ENCODE measurements at places on chromosomes 12 and 14. TPM values are rescaled to one million over a fixed set of nuclear protein-coding genes. Genes with fewer than 3 reads are reported as not detected.

FOXM1 gene
- 134 TPM for total RNA-seq

RNASE11 gene
- not detected for total RNA-seq

SLC4A8 gene
- total RNA-seq = 2.2 TPM

CIROP gene
- total RNA-seq = not detected

BEGAIN gene
- 2.4 TPM for total RNA-seq

AVPR1A gene
- not detected for total RNA-seq

TAS2R8 gene
- total RNA-seq = not detected

CRACR2A gene
- 39.4 TPM for total RNA-seq

DNA sequence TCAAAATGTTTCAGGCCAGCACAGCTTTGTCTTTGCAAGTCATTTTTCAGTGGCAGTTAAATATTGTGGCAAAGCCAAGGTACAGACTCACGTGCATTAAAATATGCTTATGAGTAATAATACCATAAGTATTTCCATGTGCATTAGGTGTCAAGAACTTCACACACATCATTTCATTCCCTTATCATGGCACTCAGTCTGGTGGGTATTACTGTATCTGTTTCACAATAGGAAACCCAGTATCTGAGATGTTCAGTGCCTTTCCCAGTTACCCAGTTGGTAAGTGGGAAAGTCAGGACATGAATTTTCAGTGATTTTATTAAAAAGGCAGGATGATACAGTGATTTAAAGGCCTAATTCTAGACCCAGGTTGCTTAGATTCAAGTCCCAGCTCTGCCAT lies 52.9 kb downstream of the IFNG start:
- no peak for ATAC-seq

DNA sequence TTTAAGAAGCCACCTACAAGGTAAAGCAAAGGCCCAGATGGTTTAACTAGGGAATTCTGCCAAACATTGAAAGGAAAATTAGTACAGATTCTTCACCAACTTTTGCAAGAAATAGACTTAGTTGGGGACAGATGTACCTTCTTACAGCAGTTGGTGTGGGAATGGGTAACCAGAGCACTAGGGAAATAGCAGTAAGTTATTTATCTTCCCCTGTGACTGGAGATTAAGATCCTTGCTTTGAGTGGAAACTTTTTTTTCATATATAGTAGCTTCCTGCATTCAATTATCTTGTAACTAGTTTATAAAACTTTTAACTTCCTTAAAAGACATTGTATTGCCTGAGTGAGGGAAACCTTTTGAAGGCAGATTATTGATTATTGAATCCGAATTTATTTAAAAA lies 44.2 kb downstream of the ARID2 start:
- ATAC-seq = no peak

- ATAC-seq = no peak
Observed at GRCh38 chr14:105862581-105863239, 336.3 kb downstream of the TMEM121 start.

- ATAC-seq = no peak
Observed at GRCh38 chr12:22874151-22874550, 249.2 kb downstream of the ETNK1 start.

DNA sequence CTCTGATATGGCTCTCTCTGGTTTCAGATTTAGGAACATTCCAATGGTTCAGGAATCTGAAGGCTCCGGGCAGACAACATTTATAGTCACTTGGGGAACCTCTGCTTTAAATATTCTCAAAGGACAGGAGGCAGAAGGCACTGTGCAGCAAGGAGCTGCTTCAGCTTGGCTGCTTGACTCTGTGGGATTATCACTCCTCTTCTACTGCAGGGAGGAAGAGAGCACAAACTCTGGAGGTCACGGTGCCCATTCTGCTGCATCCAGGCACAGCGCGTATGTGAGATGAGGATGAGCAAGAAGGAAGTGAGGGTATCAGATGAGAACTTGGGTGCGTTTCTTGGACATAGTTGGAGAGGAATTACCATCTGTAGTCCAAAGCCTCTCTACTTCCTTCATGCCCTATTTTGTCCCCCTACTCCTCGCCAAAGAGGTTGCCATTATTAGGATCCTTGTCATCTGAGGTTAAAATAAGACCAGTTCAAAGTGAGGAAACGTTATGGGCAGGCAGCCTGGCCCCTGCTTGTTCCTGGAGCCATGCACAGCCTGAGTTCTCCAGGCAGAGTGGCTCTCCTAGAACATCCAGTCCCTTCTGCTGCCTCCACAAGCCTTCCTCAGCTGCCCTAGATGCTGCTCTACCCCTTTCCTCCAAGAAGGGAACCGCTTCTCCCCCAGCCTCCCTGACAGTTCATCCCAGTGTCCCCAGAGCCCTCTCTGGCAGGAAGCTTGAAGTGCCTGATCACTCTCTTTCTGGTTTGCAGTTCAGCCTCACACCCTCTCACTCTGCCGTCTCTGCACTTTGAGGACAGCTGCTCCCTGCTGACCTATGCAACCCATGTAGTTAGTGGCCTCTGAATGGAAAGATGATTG lies 12.5 kb downstream of the FGF6 start:
- no peak for ATAC-seq

GRCh38 chr12:104858611-104859543 lies 99.2 kb downstream of the SLC41A2 start:
- no peak for ATAC-seq

GRCh38 chr12:55720071-55720564 lies at the start of gene RDH5:
Gene RDH5 (plus strand): TSS chr12:55720393. CDS start chr12:55721185, 792 bp downstream.
- no peak for ATAC-seq

GRCh38 chr14:31792726-31793125 lies 231.5 kb downstream of the NUBPL start:
- ATAC-seq = no peak

DNA sequence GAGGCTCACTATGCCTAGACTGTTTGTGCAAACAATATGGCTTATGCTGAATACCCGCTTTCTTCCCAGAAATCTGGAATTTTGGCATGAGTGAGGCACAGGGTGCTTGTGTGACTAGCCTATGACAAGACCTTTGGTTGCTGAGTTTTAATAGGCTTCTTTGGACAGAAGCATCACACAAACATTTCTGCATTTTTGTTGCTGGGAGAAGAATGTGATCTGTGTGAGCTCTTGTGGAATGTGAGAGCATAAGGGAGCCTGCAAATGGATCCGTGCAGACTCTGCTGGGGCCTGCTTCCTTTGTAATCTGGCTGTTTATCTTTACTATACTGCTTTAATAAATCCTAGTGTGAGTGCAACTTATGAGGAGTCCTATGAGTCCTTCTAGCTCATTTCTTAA lies 83.0 kb upstream of the ZDHHC17 start:
- no peak for ATAC-seq

DNA sequence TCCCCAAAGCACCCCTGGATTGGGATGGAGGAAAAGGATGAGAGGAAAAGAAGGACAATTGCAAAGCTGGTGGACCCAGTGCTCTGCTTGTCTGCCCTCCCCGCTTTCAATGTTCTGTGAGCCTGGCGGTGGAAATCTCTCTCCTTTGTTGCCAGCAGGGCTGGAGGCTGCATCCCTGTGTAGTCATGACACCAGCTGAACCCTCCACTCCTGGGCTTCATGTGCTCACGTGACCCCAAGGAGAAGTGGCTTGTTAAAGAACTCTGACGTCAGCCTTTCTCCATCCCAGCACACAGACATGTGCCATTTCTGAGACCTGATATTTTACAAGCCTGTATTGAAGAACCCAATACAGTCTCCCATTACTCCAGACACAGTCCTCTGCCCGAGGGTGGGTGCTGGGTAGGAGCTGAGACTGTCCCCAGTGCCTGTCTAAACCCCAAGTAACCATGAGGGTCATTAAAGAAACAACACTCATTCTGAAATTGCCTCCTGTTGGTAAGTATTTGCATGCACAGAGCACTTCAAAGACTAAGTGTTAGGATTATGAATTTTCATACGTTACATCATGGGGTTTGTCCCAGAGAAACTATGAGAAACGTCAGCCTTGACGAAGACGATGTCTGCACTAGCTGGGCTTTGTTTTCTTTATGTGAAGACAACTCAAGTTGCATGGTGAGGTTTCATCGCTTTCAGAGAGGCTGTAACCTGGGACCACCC lies 21.7 kb downstream of the GALNT16 start:
- peak; percentile 31 for ATAC-seq

DNA sequence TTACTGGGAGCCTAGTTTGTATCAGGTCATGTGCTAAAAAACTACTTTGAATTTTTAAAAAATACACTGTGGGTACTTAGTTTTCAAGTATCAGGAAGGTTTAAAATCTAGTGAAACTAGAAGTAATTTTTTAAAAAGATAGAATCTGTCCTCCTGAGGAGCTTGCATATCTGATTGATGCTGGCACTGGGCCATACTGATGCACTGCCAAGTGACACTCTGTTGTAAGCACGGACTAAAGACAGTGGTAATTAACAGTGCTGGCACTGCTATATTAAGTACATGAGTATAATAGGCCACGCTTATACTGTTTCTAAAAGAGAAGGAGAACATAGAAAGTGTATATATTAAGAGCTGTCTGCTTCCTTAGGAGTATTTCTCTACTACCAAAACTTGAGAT lies 10.0 kb upstream of the TBC1D30 start:
- no peak for ATAC-seq

All from activated T-helper 17 cell treated with anti-CD3 and anti-CD28 coated beads, Interleukin-2, amount 50 U/mL, for 72 hours (primary cell).